ENCODE measurements at places on chromosomes 13 and 19.

- no peak for DNase-seq
These were observed 2.0 kb downstream of the PTBP1 start for GRCh38 chr19:799076-799881.

- DNase-seq: no peak
These were observed 97.7 kb upstream of the IPO5 start for GRCh38 chr13:97855570-97856303.

DNA sequence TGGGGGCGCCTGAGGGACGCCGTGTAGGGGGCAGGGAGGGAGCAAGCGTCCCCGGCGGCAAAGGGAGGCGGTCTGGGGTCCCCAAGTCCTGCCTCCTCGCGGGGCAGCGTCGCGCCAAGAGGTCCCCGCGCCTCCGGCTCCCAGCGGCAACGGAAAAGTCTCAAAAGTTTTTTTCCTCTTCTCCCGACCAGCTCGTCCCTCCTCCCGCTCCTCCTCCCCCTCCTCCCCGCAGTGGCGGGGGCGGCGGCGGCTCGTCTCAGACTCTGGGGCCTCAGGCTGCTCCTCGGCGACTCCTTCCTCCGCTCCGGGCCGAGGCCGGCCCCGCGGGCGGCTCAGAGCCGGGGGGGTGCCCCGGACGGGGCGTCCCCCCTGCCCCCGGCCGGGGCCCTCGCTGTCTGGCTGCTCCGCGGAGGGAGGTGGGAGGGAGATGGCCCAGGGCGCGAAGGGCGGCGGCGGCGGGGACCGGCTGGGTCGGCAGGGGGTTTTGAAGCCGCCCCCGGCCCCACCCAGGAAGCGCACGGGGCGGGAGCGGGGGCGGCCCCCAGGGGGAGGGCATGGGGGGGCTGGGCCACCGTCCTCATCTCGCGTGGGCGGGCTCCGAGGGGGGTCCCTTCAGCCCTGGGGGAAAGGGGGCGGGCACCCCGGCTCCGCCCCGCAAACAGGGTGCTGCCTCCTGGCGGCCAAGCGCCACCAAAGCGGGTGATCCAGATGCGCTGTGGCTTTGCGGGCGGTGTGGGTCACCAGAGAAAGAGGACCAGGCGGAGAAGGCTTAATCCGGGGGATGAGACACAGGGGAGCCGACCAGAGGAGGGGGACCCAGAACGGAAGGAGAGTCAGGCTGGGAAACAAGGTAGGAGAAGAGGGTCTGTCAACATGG lies at the start of gene TGFB1:
TSS of gene TGFB1 (minus strand) at position 457 of the 877 bp plus-strand sequence. CDS start 878 bp downstream, outside the sequence.
- no peak for DNase-seq

- no peak for DNase-seq
These were observed 583.7 kb downstream of the SLITRK1 start for GRCh38 chr13:83298617-83299016.

- DNase-seq: no peak
These were observed 6.1 kb downstream of the STK11 start for GRCh38 chr19:1211494-1212234.

GRCh38 chr13:46953331-46953730 lies 56.5 kb upstream of the HTR2A start:
- no peak for DNase-seq

GRCh38 chr13:20526664-20527063 lies 1.0 kb upstream of the CRYL1 start:
- DNase-seq: no peak

Measured in cortex of kidney (tissue), 1 donor.